Osteoblast (primary cell): ENCODE measurements at places on chromosomes 5 and 9.
A peak's percentile ranks its signal among the peaks of the same experiment; 100 is the strongest.

- DNase-seq, result no peak
- no peaks in the 10 kb centered on the region for H3K4me1 ChIP-seq
- no peaks in the 10 kb centered on the region for H3K27me3 ChIP-seq
- H3K27ac ChIP-seq, result no peak overlapping the region
These were observed 59.0 kb upstream of the CTNND2 start for GRCh38 chr5:11963227-11963626.

DNA sequence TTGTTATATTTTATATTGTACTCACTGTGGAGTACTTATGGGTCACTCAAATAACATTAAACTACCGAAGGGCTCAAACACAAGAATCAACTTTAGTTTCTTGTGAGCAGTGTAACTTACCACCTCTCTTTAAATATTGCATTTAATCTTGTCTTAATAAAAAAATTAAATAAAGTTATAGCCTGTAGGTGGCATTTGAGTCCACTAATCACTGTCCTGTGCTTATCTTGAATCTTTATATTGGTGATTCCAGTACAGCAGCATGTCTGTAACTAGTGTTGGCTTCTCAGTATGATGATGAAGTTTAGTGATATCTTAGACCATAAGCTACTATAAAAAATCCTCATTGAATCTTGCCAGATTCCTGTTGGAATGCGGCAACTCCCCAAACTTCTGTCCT lies 313.8 kb downstream of the FAM170A start:
- DNase-seq, result no peak
- no peaks in the 10 kb centered on the region for H3K27me3 ChIP-seq
- H3K36me3 ChIP-seq, result no peaks in the 10 kb centered on the region
- H3K27ac ChIP-seq, result no peak overlapping the region

DNA sequence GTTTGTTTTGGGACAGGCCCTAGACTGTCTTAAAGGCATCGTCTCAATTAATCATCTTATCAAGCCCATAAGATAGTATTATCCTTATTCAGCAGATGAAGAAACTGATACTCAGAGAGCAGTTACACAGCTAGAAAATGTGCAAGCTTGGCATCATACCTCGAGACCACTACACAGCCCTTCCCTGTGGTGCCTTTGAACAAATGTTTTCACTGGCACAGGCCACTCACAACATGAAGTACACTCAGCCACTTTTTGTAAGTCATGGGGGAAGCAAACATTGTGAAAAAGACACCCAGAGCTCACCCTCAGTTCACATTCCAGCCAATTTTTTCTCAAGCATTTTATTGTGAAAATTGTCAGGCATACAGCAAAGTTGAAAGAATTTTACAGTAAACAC lies 122.5 kb downstream of the WDR41 start:
- H3K27ac ChIP-seq, result no peak overlapping the region
- no peak overlapping the region for H3K4me3 ChIP-seq
- no peaks in the 10 kb centered on the region for H3K4me1 ChIP-seq
- H3K36me3 ChIP-seq, result no peaks in the 10 kb centered on the region
- no peak for DNase-seq

DNA sequence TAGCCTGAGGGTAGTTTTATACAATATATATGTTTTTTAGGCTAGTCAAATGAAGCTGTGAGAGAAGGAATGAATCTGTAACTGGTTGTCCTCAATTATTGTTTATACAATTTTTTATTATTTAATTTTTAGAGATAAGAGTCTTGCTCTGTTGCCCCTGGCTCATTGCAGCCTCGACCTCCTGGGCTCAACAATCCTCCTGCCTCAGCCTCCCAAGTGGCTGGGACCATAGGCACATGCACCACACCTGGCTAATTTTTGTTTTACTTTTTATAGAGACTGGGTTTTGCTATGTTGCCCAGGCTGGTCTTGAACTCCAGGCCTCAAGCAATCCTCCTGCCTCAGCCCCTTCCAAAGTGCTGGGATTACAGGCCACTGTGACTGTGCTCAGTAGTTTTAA lies 2.7 kb downstream of the MRPL41 start:
- no peaks in the 10 kb centered on the region for H3K27me3 ChIP-seq
- H3K36me3 ChIP-seq, result peaks cover 35% of the 10 kb centered on the region
- peaks cover 6% of the 10 kb centered on the region for H3K4me1 ChIP-seq

DNA sequence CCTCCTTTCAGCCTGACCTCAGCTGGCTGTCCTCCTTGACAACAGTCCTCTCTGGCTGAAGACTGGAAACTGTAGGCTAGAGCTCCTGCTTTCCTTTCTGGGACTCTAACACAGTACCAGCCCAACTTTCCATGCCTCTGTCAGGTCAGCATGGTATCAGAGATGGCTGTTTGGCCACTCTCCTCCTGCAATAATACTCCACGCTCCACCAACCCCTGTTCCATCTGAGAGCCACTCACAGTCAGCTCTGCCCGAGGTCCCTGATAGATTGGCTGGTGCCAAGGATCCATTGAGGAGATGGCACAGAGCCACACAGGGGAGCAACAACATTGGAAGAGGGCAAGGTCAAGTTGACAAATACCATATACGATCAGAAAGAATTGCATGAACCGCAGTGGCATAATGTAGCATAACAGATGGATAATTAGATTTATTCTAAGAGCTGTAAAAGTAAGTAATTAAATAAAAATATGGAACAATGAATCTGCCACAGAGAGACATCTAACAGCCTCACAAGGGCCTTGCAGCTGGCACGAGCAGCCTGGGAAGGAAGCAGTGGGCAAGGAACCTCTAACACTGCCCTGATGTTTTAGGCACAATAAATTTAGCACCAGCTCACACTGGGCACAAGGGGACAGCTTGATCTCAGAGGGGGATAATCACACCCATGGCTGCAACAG lies 94.3 kb upstream of the LRRTM2 start:
- no peak overlapping the region for H3K27ac ChIP-seq
- no peak for DNase-seq
- peaks cover 9% of the 10 kb centered on the region for H3K4me1 ChIP-seq
- H3K27me3 ChIP-seq, result no peaks in the 10 kb centered on the region

- no peak overlapping the region for H3K27ac ChIP-seq
- H3K4me3 ChIP-seq, result no peak overlapping the region
- no peak for DNase-seq
- peaks cover 9% of the 10 kb centered on the region for H3K4me1 ChIP-seq
- H3K27me3 ChIP-seq, result no peaks in the 10 kb centered on the region
- no peaks in the 10 kb centered on the region for H3K36me3 ChIP-seq
These were observed 64.2 kb upstream of the ITGA2 start for GRCh38 chr5:52925001-52925400.

DNA sequence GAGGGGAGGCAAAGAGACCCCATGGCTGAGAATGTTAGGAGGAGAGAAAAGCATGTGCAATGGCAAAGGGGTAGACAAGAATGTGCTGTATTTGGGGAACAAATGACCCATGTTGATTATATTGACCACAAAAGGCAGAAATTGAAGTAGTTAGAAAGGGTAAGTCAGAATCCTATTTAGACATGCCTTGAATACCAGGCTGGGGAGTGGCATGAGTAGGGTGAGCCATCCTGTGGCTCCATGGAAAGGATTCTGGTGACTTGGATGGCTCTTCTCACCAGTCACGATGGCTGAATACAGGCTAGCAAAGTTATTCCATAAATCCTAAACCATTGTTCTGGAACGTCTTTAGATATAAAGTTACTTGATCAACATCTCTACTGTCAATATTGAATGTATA lies 73.4 kb upstream of the MEF2C start:
- H3K36me3 ChIP-seq, result no peaks in the 10 kb centered on the region
- no peak for DNase-seq
- no peaks in the 10 kb centered on the region for H3K4me1 ChIP-seq
- H3K4me3 ChIP-seq, result no peak overlapping the region
- H3K27ac ChIP-seq, result no peak overlapping the region
- no peaks in the 10 kb centered on the region for H3K27me3 ChIP-seq

DNA sequence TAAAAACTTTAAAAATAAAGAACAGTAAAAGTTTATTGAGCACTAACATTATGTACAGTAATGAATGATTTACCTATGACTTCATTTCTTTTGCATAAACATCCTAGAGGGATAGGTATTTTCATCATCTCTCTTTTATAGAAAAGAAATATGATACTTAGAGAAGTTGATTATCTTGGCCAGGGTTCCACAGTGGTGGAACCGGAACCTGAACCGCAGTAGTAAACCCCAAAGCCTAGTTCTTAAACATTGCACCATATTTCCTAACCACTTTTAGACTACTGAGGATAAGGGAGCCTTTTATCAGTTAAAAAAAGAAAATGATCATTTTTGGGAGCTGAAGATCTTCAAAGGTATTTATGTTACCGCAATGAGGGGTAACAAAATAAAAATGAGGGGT lies 205.7 kb upstream of the SGCD start:
- DNase-seq, result no peak
- H3K36me3 ChIP-seq, result no peaks in the 10 kb centered on the region
- no peak overlapping the region for H3K27ac ChIP-seq

- H3K27me3 ChIP-seq, result no peaks in the 10 kb centered on the region
- H3K36me3 ChIP-seq, result no peaks in the 10 kb centered on the region
- DNase-seq, result no peak
- H3K4me3 ChIP-seq, result no peak overlapping the region
These were observed 54.2 kb upstream of the HSPA9 start for GRCh38 chr5:138629392-138629791.

- no peaks in the 10 kb centered on the region for H3K4me1 ChIP-seq
- H3K27ac ChIP-seq, result no peak overlapping the region
- H3K36me3 ChIP-seq, result no peaks in the 10 kb centered on the region
- no peaks in the 10 kb centered on the region for H3K27me3 ChIP-seq
- H3K4me3 ChIP-seq, result no peak overlapping the region
- no peak for DNase-seq
These were observed 18.6 kb upstream of the ALDH1A1 start for GRCh38 chr9:72971411-72971810.

GRCh38 chr5:6250121-6250520 lies 128.2 kb downstream of the MED10 start:
- H3K27me3 ChIP-seq, result no peaks in the 10 kb centered on the region
- no peak for DNase-seq
- no peak overlapping the region for H3K27ac ChIP-seq
- no peaks in the 10 kb centered on the region for H3K4me1 ChIP-seq
- no peaks in the 10 kb centered on the region for H3K36me3 ChIP-seq
- no peak overlapping the region for H3K4me3 ChIP-seq

GRCh38 chr9:77908293-77908692 lies 123.3 kb downstream of the GNAQ start:
- H3K36me3 ChIP-seq, result no peaks in the 10 kb centered on the region
- H3K27me3 ChIP-seq, result no peaks in the 10 kb centered on the region
- no peak overlapping the region for H3K27ac ChIP-seq
- no peak overlapping the region for H3K4me3 ChIP-seq
- peaks cover 22% of the 10 kb centered on the region for H3K4me1 ChIP-seq

DNA sequence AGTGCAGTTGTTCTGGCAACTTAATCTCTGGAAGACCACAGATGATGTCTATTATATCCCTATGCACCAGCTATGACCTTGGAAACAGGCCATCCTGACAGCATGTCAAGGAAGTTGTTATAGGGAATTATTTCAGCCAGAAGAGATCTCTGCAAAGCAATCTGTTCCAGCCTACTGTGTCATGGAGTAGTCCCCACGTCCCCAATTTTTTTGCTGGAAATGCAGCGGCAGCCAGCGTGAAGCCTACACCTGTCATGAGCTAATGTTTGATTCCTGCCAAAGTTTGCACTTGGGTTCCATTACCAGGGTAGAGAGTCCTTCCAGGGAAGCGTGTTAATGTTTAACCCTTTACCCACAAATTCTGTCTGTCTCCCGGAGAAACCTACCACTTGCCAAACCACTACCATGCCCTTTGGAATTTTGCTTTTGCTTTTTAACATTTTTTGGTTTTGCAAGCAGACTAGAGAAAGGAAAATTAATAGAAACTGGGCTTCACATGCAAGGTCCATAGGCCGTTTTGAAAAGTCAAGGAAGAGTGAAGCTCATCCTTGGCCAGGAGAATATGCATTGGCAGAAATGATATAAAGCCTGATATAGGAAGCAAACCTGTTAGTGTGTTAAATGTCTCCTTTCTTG lies 174.9 kb upstream of the SPRY4 start:
- H3K27me3 ChIP-seq, result no peaks in the 10 kb centered on the region
- no peak overlapping the region for H3K27ac ChIP-seq
- no peak for DNase-seq

GRCh38 chr9:2229109-2229721 lies 214.1 kb downstream of the SMARCA2 start:
- H3K27me3 ChIP-seq, result no peaks in the 10 kb centered on the region
- H3K36me3 ChIP-seq, result no peaks in the 10 kb centered on the region
- H3K4me3 ChIP-seq, result no peak overlapping the region
- no peak for DNase-seq
- H3K4me1 ChIP-seq, result peaks cover 20% of the 10 kb centered on the region

DNA sequence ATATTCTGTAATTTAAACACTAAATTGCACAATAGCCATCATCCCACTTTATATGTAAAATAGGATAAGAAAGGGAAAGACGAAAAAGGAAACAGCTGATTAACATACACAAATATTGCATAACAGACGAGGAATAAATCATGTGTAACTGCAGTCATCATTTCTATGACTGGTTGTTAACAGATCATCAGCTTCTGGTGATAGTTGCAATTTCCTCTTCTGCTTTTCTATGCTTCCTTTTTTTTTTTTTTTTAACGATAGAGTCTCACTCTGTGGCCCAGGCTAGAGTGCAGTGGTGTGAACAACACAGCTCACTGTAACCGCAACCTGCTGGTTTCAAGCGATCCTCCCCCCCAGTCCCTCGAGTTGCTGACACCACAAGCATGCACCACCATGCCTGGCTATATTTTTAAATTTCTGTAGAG lies 22.5 kb upstream of the JAKMIP2 start:
- H3K27me3 ChIP-seq, result no peaks in the 10 kb centered on the region
- DNase-seq, result no peak
- no peak overlapping the region for H3K27ac ChIP-seq
- no peaks in the 10 kb centered on the region for H3K36me3 ChIP-seq
- no peaks in the 10 kb centered on the region for H3K4me1 ChIP-seq

- H3K27me3 ChIP-seq, result no peaks in the 10 kb centered on the region
- peaks cover 14% of the 10 kb centered on the region for H3K4me1 ChIP-seq
- DNase-seq, result peak; percentile 73
These were observed 67.6 kb upstream of the LHFPL2 start for GRCh38 chr5:78716206-78716605.

GRCh38 chr9:136344544-136345280 lies 17.4 kb downstream of the GPSM1 start:
- peaks cover 35% of the 10 kb centered on the region for H3K36me3 ChIP-seq
- no peak overlapping the region for H3K4me3 ChIP-seq
- DNase-seq, result no peak

DNA sequence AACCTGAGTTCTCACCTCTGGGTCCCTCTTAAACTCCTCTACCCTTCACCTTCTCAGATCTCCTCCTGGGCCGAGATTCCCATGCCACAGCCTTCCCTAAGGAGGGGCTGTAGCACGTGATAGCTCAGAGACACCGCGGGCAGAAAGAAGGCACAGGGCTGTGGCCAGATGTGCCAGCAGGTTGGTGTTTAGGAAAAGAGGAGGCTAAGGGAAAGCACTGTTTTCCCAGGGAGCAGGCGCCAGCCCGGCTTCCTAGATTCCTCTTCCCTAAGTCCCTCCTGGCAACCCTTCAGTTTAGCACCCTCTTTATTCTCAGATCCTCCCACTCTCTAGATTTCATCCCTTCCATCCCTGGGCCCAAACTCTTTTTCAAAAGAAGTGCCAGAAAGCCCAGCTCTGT lies 59.4 kb upstream of the CCNG1 start:
- no peak overlapping the region for H3K27ac ChIP-seq
- peaks cover 13% of the 10 kb centered on the region for H3K4me1 ChIP-seq
- no peaks in the 10 kb centered on the region for H3K36me3 ChIP-seq
- no peaks in the 10 kb centered on the region for H3K27me3 ChIP-seq
- no peak for DNase-seq
